Esophagus squamous epithelium (tissue), 5 donors: ENCODE measurements at places on chromosomes 13 and 19.

- DNase-seq = no peak
Observed at GRCh38 chr19:18972301-18972811, 31.3 kb upstream of the HOMER3 start.

DNA sequence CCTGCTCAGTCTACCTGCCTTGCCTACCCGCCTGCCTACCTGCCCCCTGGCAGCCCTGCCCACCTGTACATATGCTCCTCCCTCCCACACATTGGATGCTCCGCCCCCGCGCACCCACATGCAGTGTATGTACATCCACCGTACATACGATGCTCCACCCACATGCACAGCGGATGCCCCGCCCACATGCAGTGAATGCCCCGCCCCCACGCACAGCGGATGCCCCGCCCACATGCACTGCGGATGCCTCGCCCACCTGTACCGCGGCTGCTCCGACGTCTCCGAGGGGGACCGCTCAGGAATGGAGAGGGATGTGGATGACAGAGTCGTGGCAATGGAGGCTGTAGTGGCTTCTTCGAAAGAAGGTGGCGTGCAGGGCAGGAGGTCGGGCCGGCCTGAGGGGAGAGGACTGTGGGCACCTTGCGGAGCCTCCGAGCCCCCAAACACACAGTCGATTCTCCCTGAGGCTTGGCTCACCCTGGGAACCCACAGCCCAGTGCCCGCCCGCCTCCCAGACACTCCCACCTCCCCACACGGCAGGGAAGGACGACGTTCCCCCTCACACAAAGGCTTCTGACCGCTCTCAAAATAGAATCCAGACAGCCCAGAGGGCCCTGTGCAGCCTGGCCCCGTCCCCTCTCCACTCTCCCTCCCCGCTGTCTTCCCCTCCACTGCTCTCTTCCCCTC is 16.5 kb upstream of the CACTIN start:
- DNase-seq = no peak

DNA sequence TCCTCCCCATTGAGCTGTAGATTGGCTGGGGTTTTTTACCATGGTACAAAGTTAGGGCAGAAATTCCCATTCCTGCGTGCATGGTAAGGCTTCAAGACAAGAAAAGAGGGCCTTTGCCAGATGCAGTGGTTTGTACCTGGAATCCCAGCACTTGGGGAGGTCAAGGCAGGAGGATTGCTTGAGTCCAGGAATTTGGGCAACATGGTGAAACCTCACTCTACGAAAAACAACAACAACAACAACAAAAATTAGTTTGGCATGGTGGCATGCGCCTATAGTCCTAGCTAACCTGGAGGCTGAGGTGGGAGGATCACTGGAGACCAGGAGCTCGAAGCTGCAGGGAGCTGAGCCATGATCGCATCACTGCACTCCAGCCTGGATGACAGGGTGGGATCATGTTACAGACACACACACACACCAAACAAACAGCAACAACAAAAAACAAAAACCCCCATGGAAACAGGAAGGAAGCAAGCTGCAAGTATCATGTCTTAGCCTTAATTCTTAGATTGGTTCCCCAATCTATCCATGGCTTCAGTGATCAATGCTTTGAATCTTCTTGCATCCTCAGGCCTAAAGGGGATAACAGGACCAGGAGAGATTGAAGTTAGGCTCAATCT is 5.5 kb upstream of the WTIP start:
- DNase-seq = no peak

- no peak for DNase-seq
Observed at GRCh38 chr13:44373601-44374347, at the start of gene SERP2. SERP2 (plus strand) TSS chr13:44373824; CDS start chr13:44374026, 202 bp downstream.
